ENCODE measurements at places on chromosomes 4 and X.

DNA sequence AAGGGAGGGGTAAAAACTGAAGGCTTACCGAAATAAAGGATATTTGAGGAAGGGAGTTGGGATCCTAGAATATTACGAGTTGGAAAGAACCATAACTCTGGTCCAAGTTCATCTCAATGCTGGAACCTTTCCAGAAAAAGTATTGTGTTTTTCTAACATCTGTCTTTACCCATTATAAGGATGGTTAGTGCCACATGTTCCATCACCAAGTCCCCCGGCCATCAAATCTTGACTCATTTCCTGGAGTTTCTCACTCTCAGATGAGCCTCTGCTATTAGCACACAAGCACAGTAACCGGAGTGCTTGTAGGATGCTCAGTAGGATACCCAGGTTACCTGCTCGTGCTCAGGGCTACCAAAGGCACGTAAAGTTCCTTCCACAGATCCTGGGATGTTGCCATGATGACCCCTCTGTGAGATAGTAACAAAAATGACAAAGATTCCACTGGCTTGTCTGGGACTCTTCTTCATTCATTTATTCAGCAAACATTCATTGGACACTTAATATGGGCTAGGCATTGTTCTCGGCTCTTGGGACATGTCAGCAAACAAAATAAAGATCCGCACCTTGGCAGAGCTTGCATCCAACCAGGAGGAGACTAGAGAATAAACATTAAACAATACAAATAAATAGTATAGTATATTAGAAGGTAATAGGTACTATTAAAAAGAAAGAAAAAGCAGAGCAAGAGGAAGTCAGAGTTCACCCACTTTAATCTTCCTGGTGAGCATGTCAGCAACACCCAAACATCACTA is 36.3 kb downstream of the PKD2 start:
- no peak for DNase-seq

- no peak for DNase-seq
Observed at GRCh38 chr4:6090931-6091330, 72.7 kb upstream of the C4orf50 start.

DNA sequence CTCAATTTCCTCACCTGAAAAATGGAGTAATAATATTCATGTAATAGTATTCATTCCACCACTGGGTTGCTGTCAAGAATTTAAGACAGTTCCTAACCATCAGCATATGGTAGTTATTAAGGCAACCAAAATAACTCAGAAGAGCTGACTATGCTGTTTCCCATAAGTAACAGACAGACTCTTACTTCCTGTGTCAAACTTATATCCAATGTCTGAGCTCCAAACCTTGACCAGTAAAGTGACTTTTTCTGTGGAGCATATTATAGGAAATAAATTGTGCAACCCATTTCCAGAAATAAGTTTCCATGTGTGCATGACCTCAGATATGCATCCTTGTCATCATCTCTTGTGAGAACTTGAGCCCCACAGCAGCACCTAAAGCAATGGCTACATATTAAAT is 78.8 kb downstream of the HADH start:
- DNase-seq, result no peak

- no peak for DNase-seq
Observed at GRCh38 chr4:28723371-28723770, 1862.7 kb downstream of the STIM2 start.

DNA sequence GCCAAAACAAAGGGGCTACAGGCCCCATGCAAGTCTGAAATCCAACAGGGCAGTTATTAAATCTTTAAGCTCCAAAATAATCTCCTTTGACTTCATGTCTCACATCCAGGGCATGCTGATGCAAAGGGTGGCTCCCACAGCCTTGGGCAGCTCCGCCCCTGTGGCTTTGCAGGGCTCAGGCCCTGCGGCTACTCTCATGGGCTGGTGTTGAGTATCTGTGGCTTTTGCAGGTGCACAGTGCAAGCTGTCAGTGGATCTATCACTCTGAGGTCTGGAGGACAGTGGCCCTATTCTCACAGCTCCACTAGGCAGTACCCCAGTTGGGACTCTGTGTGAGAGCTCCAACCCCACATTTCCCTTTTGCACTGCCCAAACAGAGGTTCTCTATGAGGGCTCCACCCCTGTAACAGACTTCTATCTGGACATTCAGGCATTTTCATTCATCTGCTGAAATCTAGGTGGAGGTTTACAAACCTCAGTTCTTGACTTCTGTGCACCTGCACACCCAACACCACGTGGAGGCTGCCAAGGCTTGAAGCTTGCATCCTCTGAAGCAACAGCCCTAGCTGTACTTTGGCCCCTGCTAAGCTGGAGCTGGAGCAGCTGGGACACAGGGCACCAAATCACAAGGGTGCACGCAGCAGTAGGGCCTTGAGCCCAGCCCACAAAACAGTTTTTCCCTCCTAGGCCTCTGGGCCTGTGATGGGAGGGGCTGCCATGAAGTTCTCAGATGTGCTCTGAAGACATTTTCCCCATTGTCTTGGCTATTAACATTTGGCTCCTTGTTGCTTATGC is 154.8 kb upstream of the PDE5A start:
- no peak for DNase-seq

GRCh38 chrX:109911046-109911445 is 91.9 kb upstream of the TMEM164 start:
- DNase-seq, result no peak

DNA sequence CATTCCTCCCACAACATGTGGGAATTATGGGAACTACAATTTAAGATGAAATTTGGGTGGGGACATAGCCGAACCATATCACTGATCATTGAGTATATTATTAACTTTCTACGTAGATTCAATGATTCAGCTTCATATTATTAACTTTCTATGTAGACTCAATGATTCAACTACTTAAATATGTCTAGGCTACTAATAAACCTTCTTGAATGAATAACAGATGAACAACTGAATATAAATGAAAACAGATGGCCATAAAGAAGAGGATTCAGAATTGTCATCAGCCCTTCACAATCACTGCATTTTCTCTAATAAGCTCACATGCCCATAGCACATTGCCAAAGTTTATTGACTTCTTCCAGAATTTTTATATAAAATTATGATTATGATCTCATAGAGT is 57.0 kb downstream of the CEP44 start:
- no peak for DNase-seq

DNA sequence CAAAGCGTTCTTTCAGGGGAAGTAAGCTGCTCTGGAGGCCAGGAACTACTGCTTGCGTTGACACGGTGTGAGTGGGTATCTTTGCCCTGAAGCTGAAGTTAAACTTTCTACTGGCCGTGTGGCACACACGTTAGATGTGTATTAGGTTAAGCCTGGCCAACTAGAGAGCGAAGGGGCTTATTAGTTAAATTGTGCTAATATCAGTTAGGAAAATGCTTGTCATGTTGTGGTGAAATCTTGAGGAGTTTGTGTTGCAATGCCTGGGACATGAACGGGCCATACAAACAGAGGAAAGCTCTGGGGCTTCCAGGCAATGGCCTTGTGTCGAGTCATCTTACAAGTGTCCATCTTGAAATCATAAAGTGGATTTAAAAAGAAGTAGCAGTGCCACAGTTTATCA is 62.6 kb downstream of the NSUN7 start:
- no peak for DNase-seq

- DNase-seq, result no peak
Observed at GRCh38 chr4:34800953-34801352, 1443.4 kb downstream of the ARAP2 start.

DNA sequence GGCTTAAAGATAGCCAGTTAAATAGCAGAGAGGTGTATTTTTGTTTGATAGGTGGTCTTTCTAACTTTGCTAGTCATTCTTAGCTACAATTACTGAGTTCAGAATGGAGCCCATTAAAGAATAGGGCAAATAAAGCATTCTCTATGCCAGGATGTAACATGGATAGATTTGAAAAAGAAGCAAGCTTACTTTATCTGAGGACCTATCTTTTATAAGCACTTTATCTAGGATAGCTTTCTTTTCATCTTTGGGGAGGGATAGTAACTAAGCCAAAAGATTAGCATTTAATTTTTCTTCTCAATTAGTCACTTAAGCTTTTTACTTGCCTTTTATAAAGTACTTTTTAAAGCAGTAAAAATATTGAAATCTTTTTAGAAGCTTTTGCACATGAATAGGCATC is 1148.0 kb upstream of the DIAPH2 start:
- no peak for DNase-seq

GRCh38 chr4:62490635-62491034 is 1290.5 kb downstream of the ADGRL3 start:
- DNase-seq, result no peak

GRCh38 chr4:99790796-99791617 is 25.6 kb upstream of the DAPP1 start:
- DNase-seq, result no peak

- no peak for DNase-seq
Observed at GRCh38 chrX:41862562-41863184, 60.7 kb downstream of the CASK start.

DNA sequence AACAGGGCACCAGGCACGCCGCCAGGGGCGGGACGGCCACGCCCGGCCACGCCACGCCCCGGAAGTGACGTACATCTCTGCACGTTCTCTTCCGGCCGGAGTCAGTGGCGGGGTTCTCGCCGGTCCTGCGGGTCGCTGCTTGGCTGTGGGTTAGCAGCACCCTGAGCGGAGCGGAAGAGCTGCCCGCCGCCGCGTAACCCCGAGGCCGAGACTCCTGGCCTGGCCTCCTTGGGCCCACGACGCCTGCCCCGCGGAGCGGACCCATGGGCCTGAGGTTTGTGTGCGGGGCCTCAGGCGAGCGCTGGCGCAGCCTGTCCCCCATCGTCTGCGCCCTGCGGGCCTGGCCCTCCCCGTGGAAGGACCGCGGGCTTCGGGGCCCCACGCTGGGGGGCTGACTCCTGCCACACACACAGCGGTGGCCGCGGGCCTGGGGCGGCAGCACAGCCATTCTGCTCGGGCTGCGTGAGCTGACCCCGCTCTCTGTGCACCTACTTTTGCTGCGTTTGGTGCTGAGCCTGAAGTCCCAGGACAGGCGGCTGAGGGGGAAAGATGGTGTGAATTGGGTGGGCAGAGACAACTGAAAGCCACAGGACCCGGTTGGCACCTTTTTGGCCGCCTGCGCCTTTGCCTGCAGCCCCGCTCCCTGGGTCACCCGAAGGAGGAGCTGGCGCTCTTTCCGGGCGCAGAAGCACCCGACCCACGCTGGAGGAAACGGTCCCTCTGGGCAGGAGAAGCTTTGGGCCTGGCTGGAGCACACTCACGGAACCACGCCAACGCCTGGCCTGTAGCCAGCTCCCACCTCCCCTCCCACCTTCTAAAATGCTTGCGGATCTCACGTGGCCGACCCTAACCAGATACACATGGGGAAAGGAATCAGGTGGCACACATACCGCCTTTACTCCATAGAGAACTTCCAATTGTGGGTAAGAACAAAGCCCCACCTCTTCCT is 28.1 kb downstream of the NOP14 start:
- DNase-seq, result peak; percentile 91

- no peak for DNase-seq
Observed at GRCh38 chr4:85543832-85544231, 68.9 kb downstream of the ARHGAP24 start.

DNA sequence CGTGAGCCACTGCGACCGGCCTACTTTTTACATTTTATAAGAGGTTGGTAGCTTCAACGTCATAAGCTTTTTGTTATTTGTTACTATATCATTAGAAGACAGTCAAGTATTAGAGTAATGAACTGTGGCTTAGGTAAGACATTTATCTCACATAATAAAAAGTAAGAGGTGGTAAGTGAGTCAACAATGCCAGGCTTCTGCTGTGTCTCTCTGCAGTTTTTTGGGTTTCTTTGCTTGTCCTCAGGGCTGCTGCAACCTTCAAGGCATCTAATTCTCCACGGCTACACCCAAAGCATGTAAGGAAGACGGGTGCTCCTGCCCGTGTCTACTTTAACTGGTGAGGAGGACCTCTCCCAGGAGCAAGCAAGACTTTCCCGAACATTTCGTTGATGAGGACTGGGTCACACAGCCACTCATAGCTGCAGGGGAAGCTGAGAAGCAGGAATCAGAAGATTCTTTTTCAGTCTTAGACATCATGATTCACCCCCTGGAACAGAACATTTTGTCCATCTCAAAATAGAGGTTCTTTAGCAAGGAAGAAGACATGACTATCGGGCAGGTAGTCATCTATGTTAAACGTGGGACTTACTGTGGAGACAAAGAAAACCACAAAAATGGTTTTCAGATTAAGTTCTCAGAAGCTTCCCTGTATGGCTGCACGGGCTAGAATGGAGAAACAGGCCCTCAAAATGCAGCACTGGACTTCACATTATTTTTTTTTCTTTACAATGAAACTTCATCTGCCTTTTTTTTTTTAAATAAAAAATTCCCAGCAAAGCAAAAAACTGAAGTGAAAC is 13.0 kb upstream of the RHOH start:
- DNase-seq, result no peak

GRCh38 chr4:112378858-112379257 is 81.7 kb downstream of the ALPK1 start:
- no peak for DNase-seq

GRCh38 chr4:147733716-147734344 is 1.9 kb downstream of the ARHGAP10 start:
- DNase-seq, result no peak

- no peak for DNase-seq
Observed at GRCh38 chr4:6124386-6125102, 75.8 kb downstream of the JAKMIP1 start.

GRCh38 chrX:46611658-46612362 is 38.2 kb downstream of the CHST7 start:
- DNase-seq, result no peak

GRCh38 chr4:140426610-140427105 is 790 bp downstream of the CLGN start:
- no peak for DNase-seq

- no peak for DNase-seq
Observed at GRCh38 chr4:170682558-170683294, 593.0 kb upstream of the AADAT start.

- no peak for DNase-seq
Observed at GRCh38 chr4:8748236-8748575, 123.4 kb downstream of the HMX1 start.

GRCh38 chr4:81631958-81632441 is 160.3 kb upstream of the RASGEF1B start:
- no peak for DNase-seq

DNA sequence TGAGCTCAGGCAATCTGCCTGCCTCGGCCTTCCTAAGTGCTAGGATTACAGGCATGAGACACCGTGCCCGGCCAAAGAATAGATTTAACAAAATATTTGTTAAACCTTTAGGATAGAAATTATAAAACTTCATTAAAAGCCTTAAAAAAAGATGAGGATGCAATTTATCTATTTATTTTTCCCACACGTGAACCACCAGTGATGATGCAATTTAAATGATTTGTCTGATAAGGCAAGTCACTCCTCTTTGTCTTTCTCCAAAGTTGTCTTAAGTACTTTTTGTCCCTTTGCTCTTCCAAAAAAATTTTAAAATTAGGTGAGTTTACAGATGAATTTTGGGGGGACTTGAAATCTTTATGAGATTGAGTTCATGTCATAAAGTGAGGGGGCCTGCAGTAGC is 58.2 kb downstream of the SLC34A2 start:
- no peak for DNase-seq

DNA sequence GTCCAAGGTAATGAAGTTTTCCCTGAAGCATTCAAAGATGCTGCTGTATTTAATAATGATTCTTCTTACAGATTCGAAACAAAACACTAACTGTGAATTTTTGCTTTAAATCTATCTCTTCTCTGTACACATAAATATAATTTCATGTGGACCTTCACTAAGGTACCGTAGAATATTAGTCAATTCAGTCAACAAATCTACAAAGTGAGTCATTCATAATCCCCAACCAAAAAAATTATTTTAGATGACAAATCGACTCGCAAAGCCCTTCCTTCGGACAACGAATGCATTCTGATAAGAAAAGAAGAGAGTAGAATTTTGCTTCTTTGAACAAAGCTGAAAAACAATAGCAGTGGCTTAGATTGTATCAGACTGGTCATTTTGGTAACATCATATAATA is 95.7 kb downstream of the PRDM5 start:
- no peak for DNase-seq

- DNase-seq, result no peak
Observed at GRCh38 chr4:42626629-42627146, 30.2 kb downstream of the ATP8A1 start.
